ENCODE measurements at places on chromosomes 2 and 18.

- H3K27me3 ChIP-seq = no peaks in the 10 kb centered on the region
- H3K4me3 ChIP-seq = no peak overlapping the region
Observed at GRCh38 chr2:240990266-240990529, 8.2 kb upstream of the SNED1 start.

- H3K4me1 ChIP-seq = peaks cover 5% of the 10 kb centered on the region
- no peaks in the 10 kb centered on the region for H3K36me3 ChIP-seq
- no peak overlapping the region for H3K27ac ChIP-seq
- H3K4me3 ChIP-seq = no peak overlapping the region
Observed at GRCh38 chr2:217063238-217063755, 203.4 kb upstream of the TNP1 start.

GRCh38 chr2:36355151-36355889 is at the start of gene CRIM1:
Gene CRIM1 (plus strand): TSS chr2:36355778. CDS start chr2:36356293, 515 bp downstream.
- H3K27ac ChIP-seq = peak within 1 kb of the TSS; percentile 89
- peak; percentile 96 for DNase-seq
- no peaks in the 10 kb centered on the region for H3K4me1 ChIP-seq
- no peaks in the 10 kb centered on the region for H3K27me3 ChIP-seq
- H3K36me3 ChIP-seq = no peaks in the 10 kb centered on the region

- no peaks in the 10 kb centered on the region for H3K27me3 ChIP-seq
- no peak overlapping the region for H3K27ac ChIP-seq
- DNase-seq = no peak
- no peaks in the 10 kb centered on the region for H3K4me1 ChIP-seq
Observed at GRCh38 chr2:29430382-29431112, 315.3 kb downstream of the CLIP4 start.

DNA sequence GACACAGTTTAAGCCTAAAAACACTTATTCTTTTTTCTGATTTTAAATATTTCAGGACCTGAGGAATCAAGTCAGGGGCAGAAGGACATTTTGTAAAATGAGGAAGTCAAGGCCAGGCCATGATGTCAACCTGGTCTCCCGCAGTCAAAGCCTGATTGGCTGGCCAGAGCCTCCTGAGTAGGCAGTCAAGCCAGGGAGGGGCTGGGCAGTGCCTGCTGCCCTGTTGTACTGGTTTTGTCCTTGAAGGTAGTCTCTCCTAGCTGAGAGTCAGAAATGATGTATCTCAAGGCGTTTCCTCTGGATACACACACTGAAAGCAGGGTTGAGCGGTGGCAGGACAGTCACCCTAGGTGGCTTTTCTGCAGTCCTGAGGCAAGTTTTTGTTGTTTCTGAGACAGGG is 19.8 kb downstream of the CCT7 start:
- no peaks in the 10 kb centered on the region for H3K27me3 ChIP-seq
- no peaks in the 10 kb centered on the region for H3K4me1 ChIP-seq
- peaks cover 15% of the 10 kb centered on the region for H3K36me3 ChIP-seq

- no peaks in the 10 kb centered on the region for H3K27me3 ChIP-seq
- no peaks in the 10 kb centered on the region for H3K36me3 ChIP-seq
- no peak overlapping the region for H3K27ac ChIP-seq
- H3K4me1 ChIP-seq = no peaks in the 10 kb centered on the region
- DNase-seq = peak; percentile 67
Observed at GRCh38 chr2:218063486-218063885, 5.6 kb upstream of the RUFY4 start.

- no peak overlapping the region for H3K4me3 ChIP-seq
- no peaks in the 10 kb centered on the region for H3K36me3 ChIP-seq
- H3K27ac ChIP-seq = no peak overlapping the region
- DNase-seq = no peak
Observed at GRCh38 chr2:55763721-55764120, 70.1 kb upstream of the PNPT1 start.

GRCh38 chr2:203692031-203692710 is 14.3 kb upstream of the CD28 start:
- no peaks in the 10 kb centered on the region for H3K4me1 ChIP-seq
- H3K27ac ChIP-seq = no peak overlapping the region
- no peaks in the 10 kb centered on the region for H3K36me3 ChIP-seq
- DNase-seq = no peak
- no peak overlapping the region for H3K4me3 ChIP-seq

DNA sequence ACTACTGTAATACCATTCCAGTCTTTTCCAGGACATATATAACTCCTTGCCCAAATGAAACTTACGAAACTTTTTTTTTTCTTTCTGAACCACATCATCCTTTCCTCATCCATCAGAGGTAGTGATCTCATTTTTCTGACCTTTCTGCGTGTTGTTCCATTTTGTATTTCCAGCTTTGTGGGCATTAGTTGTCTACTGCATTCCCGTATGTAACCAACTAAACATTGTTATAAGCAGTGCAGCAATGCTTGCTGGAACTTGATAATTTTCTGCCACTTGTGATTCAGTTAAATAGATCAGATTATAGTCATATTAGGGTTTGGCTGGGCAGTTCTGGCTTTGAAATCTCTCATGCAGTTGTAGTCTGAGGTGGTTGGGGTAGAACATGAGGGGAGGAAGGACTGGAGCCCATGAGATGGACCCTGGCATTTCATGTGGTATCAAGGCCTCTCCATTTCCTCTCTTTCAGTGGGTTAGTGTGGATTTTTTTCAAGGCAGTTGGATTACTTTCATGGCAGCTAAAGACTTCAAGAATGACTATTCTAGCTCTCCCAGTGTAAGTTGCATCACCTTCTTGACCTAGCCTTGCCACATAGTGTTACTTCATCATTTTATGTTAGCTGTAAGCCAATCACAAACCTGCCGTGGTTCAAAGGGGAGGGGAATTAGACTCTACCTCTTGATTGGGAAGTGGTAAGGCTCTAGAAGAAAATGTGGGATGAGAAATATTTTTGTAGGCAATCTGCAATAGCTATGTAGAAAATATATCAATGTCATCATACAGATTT is 80.5 kb downstream of the EHBP1 start:
- no peak overlapping the region for H3K4me3 ChIP-seq
- no peaks in the 10 kb centered on the region for H3K27me3 ChIP-seq

Data from aorta (tissue), 5 donors.